IPS DF 19.7 (cell line): ENCODE measurements at places on chromosomes 6 and 20.

DNA sequence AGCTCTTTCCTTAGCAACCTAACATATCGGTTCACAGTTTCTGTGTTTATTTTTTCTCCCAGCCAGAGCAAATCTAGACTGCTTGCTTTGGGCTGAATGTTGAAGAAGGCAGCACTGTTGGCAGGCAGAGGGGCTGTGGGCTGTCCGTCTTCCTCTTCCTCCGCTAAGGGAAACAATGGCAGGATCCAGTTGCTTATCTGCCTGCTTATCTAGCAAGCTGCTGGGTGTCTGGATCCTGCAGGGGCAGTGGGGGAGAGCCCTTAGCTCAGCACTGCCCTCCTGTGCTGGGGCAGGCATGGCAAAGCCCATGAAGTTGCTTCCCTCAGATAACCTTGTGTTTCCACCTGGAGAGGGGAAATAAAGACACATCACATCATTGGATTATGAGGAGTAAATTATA lies 92.7 kb upstream of the CD93 start:
- DNase-seq, result no peak

- DNase-seq, result no peak
These were observed 15.1 kb downstream of the ACSS1 start for GRCh38 chr20:25042531-25043498.

DNA sequence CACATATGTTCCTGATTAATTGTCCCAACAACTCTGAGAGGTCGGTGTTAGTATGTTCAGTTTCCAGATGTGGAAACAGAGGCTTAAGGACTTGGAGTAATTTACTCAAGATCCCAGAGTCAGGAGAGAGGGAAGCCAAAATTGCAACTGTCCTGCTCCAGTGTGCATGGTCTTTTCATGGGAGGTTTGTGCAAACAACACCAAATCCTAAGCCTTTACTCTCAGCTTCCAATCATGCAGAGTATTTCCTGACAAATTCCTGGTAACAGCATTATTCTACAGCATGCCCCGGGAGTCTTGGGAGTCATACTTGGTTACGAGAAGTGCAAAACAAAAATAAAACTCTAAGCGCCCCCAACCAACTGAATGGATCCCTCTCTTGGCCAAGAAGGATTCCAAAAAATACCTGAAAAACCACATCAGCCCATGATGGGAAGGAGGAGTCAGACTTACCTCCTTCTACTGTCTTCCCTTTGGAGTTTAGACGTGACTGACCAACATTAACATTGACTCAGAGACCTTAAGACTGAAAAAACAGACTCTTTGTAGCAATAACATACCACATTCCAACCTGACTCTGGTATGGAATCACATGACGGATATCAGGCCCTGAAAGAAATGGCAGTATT lies 30.8 kb upstream of the PPP1R3G start:
- no peak for DNase-seq

DNA sequence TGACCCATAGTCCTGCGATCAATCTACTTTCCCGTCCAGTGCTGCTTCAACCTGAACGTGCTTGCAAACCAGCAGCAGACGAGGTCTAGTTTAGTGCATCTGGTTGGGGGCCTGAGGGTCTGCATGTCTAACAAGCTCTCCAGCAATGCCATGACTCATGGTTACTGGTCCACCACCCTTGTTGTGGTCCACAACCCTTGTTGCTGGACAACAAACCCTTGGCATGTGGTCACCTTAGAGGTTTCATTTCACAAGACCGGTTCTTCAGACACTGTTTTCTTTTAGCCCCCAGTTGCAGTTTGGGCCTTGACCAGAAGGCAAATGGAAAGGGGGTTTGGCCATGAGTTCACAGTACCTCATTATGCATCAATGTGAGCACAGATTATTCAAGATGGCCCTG lies 424.8 kb downstream of the QKI start:
- no peak for DNase-seq

GRCh38 chr6:29938746-29939508 lies 3.4 kb upstream of the HLA-A start:
- no peak for DNase-seq

GRCh38 chr6:107535626-107536025 lies 45.7 kb downstream of the SOBP start:
- DNase-seq, result no peak

- no peak for DNase-seq
These were observed 44.8 kb upstream of the CTAGE9 start for GRCh38 chr6:131755597-131755996.

GRCh38 chr20:60102665-60103210 lies 144.5 kb downstream of the CDH26 start:
- DNase-seq, result no peak

DNA sequence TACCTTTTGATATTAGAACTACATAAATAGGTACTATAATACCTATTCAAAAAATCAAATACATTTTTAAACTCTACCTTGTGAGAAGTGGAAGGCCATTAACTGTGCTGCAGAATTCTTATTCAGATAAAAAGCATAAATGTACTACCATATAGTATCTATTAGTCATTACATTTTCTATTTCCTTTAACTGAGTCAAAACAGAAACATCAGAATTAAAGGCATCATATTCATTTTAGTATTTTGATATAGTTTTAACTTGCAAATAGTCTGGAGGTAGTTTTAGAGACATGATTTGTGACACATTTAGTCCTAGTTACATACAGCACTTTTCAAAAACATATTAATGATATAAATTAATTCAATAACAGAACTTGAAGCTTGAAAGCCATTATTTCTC lies 39.9 kb upstream of the TAB2 start:
- no peak for DNase-seq

GRCh38 chr6:45916692-45917091 lies 99.0 kb downstream of the CLIC5 start:
- no peak for DNase-seq

GRCh38 chr6:95784869-95785268 lies 207.5 kb downstream of the MANEA start:
- DNase-seq, result no peak

GRCh38 chr6:147625946-147626345 lies 117.5 kb downstream of the SAMD5 start:
- DNase-seq, result no peak

DNA sequence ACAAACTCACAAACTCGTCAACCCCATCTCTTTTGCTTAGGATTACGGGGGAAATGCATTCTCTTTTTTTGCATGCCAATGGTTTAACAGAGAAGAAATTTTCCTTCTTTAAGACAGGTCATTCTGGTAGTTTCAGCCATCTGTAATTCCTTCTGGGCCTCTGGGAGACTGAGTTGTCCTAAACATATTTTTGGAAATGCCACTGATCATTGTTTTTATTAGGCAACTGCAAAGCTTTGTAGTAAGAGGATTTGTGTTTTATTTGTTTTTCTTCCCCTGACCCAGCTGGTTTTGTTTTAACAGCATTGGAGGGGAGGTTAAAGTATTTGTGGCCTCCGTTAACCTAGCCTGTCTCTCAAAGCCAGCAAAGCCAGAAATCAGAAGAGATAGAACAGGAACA lies 73.1 kb upstream of the ISM1 start:
- DNase-seq, result no peak

GRCh38 chr6:34259529-34260069 lies 10.8 kb upstream of the SMIM29 start:
- no peak for DNase-seq

DNA sequence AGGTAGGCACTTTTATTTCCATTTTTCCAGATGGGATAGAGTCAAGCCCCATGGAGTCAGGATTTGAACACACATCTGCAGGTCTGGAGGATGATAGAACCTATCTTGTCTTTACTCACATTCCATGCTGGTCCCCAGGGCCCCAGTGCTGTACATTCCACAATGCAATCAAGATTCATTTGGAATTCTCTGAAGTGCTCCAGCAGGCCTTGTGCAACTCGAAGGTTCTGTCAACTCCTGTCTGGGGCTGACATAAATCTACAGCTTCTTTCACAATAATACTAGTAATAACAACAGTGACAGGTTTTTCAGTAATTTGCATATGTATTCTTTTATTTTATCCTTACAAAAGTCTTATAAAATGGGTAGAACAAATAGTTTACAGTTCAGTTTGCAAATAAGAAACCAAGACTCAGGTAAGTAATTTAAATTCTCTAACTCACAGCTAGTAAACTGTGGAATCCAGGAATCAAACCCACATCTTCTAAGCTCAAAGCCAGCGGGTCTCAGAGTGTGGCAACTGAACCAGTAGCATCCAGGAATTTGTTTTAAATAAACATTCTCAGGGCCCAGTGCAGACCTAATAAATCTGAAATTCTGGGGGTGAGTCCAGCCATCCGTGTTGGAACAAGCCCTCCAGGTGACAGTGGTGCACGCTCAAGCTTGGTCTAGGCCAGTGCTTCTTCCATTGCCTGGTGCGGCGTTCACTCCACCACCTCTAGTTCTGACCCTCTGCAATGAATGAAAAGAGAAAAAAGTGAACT lies 137.0 kb upstream of the TNFAIP3 start:
- no peak for DNase-seq

GRCh38 chr6:1402369-1402768 lies 13.0 kb downstream of the FOXF2 start:
- no peak for DNase-seq

DNA sequence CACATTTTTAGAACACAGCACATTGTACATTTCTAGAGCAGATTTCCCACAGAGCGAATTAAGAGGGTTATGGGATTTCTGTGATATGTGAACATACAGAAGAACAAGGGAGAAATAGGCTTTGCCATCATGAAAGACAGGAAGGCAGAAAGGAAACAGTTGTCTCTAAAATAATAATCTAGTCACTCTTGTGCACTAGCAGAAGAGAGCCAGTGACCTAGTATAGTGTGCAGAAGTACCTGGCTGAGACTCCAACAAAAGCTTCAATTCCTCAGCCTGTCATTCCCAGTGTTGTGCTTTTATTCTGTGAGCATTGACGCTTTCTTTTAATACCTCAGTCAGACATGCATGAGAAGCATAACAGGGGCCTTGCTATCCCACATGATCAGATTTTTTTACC lies 17.8 kb upstream of the DCBLD1 start:
- DNase-seq, result no peak

GRCh38 chr20:33602826-33603590 lies 59.1 kb upstream of the C20orf144 start:
- no peak for DNase-seq

GRCh38 chr6:158009935-158010585 lies 28.4 kb downstream of the SYNJ2 start:
- DNase-seq, result no peak

- DNase-seq, result no peak
These were observed 148.0 kb downstream of the TTLL2 start for GRCh38 chr6:167472880-167473279.
